ENCODE measurements at places on chromosomes 3 and 15.

GRCh38 chr3:72748659-72749058, 99.6 kb downstream of the SHQ1 start:
- DNase-seq: no peak

DNA sequence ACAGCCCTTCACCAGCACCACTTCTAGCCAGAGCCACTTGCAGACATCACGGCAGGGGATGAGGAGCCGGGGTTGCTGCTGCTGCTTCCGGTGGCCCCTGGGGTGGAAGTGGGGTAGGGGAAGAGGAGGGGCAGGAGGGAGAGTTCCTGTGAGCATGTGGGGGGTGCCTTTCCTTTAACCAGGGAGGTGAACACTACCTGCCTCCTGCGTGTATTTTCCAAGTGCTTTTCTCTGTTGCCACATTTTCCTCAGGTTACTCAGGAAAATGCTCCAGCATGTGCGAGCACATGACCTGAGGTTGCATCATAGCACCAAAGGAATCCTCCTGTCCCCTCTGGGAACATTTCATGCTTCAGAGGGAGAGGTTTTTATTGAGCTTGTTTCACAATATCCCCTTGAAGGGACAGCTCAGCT, 12.2 kb upstream of the SACM1L start:
- no peak for DNase-seq

- no peak for DNase-seq
Observed at GRCh38 chr15:57159767-57160166, 216.5 kb upstream of the CGNL1 start.

- no peak for DNase-seq
Observed at GRCh38 chr15:69955240-69955894, 142.3 kb downstream of the TLE3 start.

DNA sequence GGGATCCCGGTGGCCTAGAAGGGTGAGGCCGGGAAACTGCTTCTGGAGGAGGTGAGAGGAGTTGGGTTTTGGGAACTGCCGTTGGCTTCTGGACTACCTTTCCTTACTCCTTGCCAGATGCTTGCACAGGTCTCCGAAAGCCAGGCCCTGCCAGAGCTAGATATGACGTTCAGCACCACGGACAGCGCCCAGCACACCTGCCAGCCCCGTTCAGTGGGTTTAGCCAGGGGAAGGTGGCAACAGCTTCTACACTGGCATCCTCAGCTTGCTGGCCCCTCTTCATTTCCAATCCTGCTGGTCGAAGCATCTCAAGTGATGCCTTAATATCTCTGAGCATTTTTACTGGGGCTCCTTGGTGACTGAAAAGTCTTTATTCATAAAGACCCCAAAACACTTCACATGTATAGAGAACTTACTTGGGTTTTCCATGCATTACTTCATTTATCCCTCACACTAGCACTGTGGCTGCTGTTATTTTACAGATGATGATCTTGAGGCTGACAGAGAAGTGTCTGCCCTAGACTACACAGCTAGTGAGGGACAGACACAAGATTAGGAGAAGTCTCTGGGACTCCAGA, 21.9 kb downstream of the HCN4 start:
- DNase-seq: no peak

DNA sequence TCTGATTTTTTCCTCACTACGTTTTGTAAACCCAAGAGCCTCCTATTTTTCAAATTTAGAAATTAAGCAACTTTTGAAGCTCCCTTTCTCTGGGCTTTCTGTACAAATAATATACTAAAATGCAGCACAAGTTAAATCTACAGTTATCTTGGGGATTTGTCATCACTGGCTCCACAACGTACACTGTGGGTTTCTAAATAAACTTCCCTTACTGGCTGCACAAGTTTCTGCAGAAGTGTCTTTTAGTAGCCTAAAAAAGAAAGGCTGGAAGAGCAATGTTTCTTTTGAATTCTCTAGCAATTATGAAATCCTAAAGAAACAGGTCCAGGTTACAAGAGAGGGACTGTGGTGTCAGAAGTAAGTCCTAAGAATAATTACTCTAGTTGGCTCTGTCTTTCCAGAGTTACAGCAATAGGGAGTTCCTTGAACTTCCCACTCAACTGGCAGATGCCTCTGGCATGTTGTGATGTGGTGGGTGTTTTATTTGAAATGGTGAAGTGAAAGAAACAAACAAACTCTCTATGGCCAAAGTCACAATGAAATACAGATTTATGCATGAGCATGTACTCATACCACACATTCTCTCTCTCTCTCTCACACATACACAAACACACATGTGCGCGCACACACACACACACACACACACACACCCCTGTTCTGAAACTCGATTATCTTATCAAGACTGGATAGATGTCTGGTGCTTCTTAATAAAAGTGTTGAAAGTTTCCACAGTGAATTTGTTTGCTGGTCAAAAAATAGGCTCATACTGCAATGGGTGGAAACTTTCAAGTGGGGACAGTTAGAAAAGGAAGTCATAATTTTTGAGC, 198.2 kb downstream of the SSR3 start:
- DNase-seq: no peak
